ENCODE measurements at places on chromosomes 6 and 20. TPM values are rescaled to one million over a fixed set of nuclear protein-coding genes. Genes with fewer than 3 reads are reported as not detected.
A peak's percentile ranks its signal among the peaks of the same experiment; 100 is the strongest.

GRCh38 chr20:2142649-2143048 is 41.0 kb downstream of the STK35 start:
- no peaks in the 10 kb centered on the region for H3K27me3 ChIP-seq
- H3K4me3 ChIP-seq = no peak overlapping the region
- H3K27ac ChIP-seq = no peak overlapping the region
- H3K4me1 ChIP-seq = no peaks in the 10 kb centered on the region
- DNase-seq = no peak

MBOAT1 gene
- total RNA-seq = 8.6 TPM

DNA sequence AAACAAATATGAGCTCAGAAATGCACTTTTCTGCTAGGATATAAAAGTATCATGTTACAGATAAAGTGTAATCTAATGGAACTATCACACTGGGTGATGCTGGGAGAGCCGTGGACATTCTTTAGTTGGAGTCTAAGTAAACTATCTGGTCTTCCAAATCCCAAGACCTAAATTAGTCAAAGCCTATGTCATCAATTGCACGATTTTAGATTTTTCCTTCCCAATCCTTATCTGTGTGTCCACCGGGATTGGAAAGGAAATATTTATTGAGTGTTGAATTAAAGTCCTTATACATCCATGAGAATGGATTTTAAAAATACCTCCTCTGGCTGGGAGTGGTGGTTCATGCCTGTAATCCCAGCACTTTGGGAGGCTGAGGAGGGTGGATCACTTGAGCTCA is 19.6 kb upstream of the MRAP2 start:
- no peaks in the 10 kb centered on the region for H3K36me3 ChIP-seq
- DNase-seq = no peak
- no peaks in the 10 kb centered on the region for H3K27me3 ChIP-seq
- H3K4me1 ChIP-seq = no peaks in the 10 kb centered on the region
- no peak overlapping the region for H3K27ac ChIP-seq
- no peak overlapping the region for H3K4me3 ChIP-seq

CDYL gene
- total RNA-seq = 28.1 TPM

GRCh38 chr20:3811467-3812258 is 8.7 kb upstream of the AP5S1 start:
- peak overlapping the region; percentile 85 for H3K27ac ChIP-seq
- no peaks in the 10 kb centered on the region for H3K27me3 ChIP-seq
- peak overlapping the region; percentile 27 for H3K4me3 ChIP-seq
- H3K4me1 ChIP-seq = peaks cover 10% of the 10 kb centered on the region

CCDC170 gene
- 0.32 TPM for total RNA-seq

GRCh38 chr6:130796313-130796905 is 30.8 kb upstream of the SMLR1 start:
- H3K36me3 ChIP-seq = no peaks in the 10 kb centered on the region
- H3K4me1 ChIP-seq = no peaks in the 10 kb centered on the region
- H3K27ac ChIP-seq = no peak overlapping the region

MEP1A gene
- not detected for total RNA-seq

DNA sequence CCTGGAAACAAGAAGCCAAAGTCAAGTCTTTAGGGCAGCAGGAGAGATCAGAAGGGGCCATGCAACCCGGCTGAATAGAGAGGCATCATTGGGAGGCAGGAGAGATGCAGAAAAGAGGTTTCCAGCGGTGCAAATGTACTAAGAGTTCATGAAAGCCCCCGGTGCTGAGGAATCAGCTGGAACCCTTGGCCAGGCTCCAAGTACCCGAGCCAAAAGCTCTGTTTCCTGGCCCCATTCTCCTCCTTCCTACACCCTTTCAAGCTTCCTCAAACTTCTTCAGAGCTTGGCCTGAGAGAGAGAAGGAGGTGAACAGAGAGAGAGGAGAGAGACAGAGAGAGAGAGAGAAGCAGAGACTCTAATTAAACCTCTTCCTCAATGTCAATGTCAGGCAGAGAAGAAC is 433.5 kb downstream of the PRKN start:
- no peaks in the 10 kb centered on the region for H3K36me3 ChIP-seq
- no peak overlapping the region for H3K27ac ChIP-seq
- no peaks in the 10 kb centered on the region for H3K27me3 ChIP-seq
- no peak overlapping the region for H3K4me3 ChIP-seq
- DNase-seq = no peak

- peaks cover 3% of the 10 kb centered on the region for H3K4me1 ChIP-seq
- peak overlapping the region; percentile 46 for H3K4me3 ChIP-seq
- DNase-seq = no peak
- H3K27ac ChIP-seq = no peak overlapping the region
- H3K36me3 ChIP-seq = no peaks in the 10 kb centered on the region
Observed at GRCh38 chr20:25408170-25408547, 686 bp downstream of the GINS1 start.

MAS1 gene
- total RNA-seq = not detected

SLC35D3 gene
- total RNA-seq = 0.23 TPM
